ENCODE measurements at places on chromosomes 13 and 19.

DNA sequence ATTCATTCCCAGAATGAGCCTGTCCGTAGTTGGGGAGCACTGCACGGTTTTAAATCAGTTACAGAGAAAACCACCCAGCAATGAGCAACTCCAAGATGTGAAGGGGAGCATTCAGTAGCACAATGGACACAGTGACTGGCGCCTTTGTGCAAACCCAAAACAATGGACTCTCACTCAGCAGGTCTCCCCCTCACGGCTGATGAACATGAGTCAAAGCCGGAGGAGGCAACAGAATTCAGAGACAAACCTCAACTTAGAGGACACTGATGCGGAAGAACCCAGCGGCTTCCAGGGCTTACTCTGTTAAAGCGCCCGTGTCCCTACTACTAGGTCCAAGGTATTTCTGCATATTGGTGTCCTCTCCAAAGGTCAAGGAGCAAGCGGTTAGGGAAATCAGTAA is 17.7 kb downstream of the PLEKHF1 start:
- no peak for DNase-seq

- no peak for DNase-seq
These were observed 812.7 kb upstream of the MIR17HG start for GRCh38 chr13:90534617-90535370.

GRCh38 chr19:55552620-55553019 is 7.3 kb upstream of the SBK3 start:
- no peak for DNase-seq

GRCh38 chr13:33472446-33472845 is 186.9 kb upstream of the STARD13 start:
- DNase-seq = no peak

DNA sequence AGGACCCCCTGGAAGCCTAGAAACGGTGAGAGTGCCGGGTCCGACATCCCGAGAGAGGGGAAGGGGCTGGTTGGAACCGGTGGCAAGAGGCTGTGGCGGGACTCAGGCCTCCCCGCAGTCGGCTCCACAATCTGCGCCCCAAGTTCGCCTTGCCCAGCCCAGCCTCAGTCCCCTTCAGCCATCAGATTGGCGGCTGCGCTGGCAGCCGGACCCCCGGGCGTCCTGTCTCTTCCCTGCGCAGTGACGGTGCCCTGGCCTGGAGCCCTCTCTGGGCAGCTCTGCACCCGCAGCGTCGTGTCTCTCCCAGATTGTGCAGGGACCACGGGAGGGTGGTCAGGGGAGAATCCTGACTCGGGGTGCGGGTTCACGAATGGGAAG is 315 bp downstream of the ZNF492 start:
- DNase-seq = no peak

GRCh38 chr13:28321756-28322155 is 173.2 kb downstream of the FLT1 start:
- no peak for DNase-seq

DNA sequence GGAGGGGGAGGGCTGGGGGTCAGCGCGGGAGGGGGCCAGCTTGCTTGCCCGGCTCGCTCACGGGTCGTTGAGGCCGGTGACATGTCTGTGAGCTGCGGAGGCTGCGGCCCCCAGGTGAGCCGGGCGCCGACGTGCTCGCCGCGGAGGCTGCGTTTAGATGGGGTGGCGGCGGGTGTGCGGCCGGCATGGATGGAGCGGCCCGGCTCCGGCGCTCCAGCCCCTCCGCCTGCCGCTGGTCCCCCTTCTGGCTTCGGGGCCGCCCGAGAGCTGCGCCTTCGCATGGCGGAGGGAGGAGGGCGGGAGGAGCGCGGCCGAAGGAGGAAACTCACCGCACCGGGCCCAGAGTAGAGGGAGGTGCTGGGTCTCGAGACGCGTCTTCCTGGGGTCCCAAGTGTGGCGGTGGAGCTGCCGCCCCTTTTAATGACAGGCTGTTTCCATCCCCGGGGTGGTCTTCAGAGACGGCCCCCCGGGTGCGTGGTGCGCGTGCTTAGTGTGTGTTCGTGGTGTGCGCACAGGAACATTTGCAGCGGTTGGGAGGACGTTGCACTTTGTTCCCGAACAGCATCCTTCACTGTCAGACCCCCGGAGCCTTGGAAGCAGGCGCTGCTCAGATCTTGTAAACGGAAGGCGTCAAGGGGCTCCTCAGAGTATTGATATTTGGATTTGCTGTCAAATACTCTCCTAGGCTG is at the start of gene AKAP11:
TSS of gene AKAP11 (plus strand) at position 38 of the 689 bp plus-strand sequence. CDS start 14,197 bp downstream, outside the sequence.
- DNase-seq = peak; percentile 19

DNA sequence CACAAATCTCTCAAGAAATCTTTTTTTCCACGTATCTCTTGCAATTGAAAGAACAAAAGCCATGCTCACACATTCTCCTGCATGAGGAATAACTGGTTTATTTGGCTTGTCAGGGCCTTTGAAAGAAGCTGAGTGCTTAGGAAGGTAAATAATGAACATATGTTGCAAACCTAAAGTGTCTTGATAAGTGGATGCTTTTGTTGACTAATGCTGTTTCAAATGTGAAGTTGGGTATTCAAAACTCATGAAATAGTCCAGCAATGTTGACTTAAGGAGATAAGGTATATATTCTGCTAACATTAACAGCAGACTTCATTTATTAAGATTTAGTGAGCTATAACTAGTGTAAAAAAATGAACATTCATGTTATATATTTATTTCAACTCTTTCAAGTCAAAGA is 1792.7 kb upstream of the MIR17HG start:
- no peak for DNase-seq

DNA sequence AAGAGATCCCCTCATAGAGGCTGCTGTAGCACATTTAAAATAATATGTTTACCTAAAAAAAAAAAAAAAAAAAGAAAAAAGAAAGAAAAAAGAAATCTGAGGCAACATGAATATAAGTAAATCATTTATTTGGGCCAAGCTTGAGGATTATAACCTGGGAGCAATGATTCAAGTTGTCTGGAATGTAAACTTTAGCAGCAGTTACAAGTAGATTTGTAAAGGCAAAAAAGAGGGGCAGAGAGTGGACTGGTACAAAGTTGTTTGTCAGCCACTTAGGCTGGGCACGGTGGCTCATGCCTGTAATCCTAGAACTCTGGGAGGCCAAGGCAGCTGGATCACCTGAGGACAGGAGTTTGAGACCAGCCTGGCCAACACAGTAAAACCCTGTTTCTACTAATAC is 11.3 kb downstream of the ZNF43 start:
- no peak for DNase-seq

DNA sequence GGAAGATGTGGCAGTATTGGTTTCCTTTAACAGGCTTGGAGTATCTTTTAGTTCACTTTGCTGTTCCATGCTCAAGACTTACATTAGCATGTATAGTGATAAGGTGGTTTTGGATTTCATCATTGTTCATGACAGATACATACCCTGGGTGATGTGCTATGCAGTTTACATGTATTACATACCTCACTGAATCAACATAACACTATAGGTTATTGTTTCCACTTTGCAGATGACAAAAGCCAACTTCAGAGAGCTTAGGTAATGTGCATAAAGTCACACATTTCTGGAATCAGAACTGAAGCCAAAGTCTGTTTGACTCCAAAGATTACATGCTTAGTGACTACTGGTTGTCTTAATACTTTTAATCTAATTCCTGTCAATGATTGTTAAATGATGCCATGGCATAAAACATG is 7.1 kb downstream of the COMMD6 start:
- no peak for DNase-seq

DNA sequence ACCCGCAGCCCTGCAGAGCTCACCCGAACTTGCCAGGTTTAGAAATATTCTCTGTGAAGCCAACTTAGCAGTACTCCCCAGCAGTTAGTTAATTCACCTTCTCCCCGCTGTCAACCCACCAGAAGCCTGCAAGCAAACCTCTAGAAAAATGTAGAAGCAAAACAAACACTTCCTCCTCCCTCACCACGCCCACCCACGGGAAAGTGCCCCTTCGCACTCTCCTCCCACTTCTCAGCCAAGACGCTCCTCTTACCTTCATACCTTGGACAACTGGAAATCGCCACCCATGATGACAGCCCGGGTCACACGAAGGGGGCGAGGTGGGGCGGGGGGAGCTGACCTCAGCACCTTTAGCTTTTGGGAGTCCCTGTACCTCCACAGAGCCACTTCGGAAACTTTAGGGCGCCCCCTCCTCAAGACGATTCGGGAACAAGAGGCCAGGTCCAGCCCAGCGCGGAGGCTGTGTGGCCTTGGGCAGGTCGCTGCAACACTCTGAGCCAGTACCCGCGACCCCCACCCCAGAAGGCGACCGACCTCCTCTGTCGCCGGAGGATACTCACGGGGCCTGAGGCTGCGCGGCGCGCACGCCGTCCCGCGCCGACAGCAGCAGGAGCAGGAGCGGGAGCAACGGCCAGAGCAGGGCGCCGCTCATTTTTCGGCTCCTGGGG is 485 bp downstream of the CPAMD8 start:
- no peak for DNase-seq

- no peak for DNase-seq
These were observed 421 bp upstream of the KLF5 start for GRCh38 chr13:73058432-73058735.

DNA sequence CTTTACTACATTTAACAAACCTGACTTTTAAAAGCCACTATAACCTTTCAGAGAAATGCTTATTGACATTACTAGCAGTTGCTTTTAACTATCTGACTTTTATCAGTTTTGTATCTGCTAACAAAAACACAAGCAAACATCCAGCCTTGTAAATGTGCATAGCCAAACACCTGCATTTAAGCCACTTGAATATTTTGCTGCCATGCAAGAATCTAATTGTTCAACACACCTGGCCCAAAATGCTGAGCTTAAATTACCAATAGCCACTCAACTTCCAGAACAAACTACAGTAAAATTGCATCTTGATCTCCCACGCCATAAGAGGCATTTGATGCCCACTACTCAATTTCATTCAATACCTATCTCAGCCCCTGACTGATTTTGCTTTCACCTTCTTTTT is 9.3 kb downstream of the ZIC5 start:
- no peak for DNase-seq

GRCh38 chr19:1516395-1516753 is 3.6 kb upstream of the ADAMTSL5 start:
- no peak for DNase-seq

GRCh38 chr13:100828226-100828625 is 153.6 kb upstream of the TMTC4 start:
- DNase-seq = no peak

DNA sequence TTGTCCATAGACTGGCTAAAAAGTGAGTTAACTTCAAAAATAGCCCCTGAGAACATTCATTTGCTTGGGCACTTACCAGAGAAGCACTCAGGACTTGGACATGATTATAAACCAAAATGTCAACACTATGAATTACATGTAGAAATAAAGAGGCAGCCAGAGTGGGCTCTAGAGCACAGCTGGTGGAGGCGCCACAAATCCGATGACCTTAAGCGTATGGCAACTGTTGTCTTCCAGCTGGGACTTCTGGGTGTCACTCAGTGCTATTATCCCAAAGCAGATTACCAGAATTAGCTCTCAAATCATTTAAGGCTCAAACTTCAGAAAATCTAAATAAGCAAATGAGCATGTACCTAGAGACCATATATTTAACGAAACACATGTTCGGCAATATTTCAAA is 1255.5 kb upstream of the SLC10A2 start:
- no peak for DNase-seq

DNA sequence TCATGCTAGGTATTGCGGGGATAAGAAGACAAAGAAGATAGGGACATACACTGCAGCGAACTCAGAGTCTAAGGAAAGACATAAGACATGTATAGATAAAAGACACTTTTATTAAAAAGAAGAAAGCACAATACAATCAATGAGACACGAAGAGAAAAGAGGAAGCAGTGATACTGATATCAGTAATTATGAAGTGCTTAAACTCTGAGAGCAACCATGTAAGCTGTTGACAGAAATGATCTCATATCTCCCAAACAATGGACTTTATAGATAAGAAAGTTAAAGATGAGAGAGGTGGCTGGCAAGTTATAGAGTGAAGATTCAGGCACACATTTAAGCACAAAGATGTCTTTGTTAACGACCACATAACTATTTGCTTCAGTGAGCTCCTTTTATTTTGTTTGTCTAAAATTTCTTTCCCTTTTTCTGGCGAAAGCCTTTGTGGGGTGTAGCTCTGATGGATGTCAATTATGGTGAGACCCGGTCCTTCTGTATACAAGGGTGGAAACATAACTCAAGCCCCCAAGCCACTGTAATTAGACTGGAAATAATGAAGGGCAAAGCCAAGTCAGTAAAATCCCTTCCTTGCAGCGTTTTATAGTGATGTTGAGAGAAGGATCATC is 818.0 kb upstream of the SLC10A2 start:
- no peak for DNase-seq

GRCh38 chr19:19634516-19635312 is 6.7 kb upstream of the LPAR2 start:
- DNase-seq = no peak

GRCh38 chr19:12670159-12670928 is 3.7 kb downstream of the WDR83 start:
- no peak for DNase-seq

GRCh38 chr19:5452594-5453565 is 2.3 kb upstream of the ZNRF4 start:
- DNase-seq = no peak

- no peak for DNase-seq
These were observed 7.2 kb downstream of the AXL start for GRCh38 chr19:41226053-41226873.

DNA sequence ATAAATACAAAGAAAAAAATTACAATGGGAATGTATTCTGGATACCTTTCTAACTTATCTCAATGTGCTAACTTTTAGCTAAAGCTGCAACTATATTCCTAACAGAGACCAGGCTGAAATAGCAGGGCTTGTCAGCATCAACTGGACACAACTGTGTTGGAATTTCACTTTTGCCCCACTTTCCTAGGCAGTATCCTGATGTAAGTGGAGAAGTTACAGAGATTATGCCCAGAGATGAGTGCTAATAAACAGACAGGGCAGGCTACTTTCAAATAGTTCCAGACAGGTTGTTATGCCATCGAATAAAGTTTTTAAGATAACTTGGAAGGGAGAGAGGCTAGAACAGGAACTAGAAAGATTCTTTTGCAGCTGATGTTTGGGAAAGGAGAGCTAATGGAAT is 201.9 kb downstream of the KCTD12 start:
- no peak for DNase-seq

GRCh38 chr19:48992581-48993174 is 431 bp downstream of the GYS1 start:
- DNase-seq = no peak

- DNase-seq = no peak
These were observed 471 bp downstream of the DACH1 start for GRCh38 chr13:71866335-71867130.

- DNase-seq = no peak
These were observed 598.1 kb downstream of the UQCRFS1 start for GRCh38 chr19:28614634-28615545.

- no peak for DNase-seq
These were observed 141.9 kb downstream of the SLC7A1 start for GRCh38 chr13:29453617-29454011.

- DNase-seq = no peak
These were observed 30.3 kb downstream of the SHISA2 start for GRCh38 chr13:26021516-26021915.

GRCh38 chr13:34085204-34085603 is 267.3 kb downstream of the RFC3 start:
- no peak for DNase-seq

GRCh38 chr19:8850488-8850887 is 18.3 kb downstream of the MBD3L1 start:
- no peak for DNase-seq

GRCh38 chr19:41161903-41162302 is 31.1 kb upstream of the CYP2S1 start:
- DNase-seq = no peak

- DNase-seq = no peak
These were observed 129.2 kb upstream of the PEG3 start for GRCh38 chr19:56969759-56970178.
